ENCODE measurements at places on chromosomes 13 and 19.
A peak's percentile ranks its signal among the peaks of the same experiment; 100 is the strongest.

DNA sequence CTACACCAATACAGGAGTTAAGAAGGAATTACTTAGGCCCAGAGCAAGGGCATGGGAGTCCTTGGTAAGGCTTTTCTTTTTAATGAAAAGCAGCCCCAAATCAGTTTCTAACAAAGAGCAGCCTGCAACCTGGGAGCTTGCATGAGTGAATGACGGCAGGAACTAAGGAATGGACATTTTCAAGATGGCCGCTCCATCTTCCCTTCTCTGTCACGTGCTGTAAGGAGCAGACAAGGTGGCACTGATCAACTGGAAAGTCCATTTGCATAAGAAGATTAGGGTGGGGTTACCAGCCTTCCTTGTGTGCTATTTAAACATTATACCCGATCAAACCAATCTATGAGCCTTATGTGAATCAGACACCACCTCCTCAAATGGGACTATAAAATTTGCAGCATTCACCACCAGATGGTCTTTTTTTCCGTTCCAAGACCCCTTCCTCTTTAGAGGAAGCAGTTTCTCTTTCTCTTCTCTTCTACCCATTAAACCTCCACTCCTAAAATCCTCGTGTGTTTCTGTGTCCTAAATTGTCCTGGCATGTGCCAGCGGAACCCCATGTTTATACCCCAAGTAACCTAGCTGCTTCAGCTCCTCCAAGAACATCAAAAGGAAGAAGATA is 2.8 kb upstream of the SIGLECL1 start:
- DNase-seq: no peak

GRCh38 chr19:41906271-41906670 is 22.0 kb downstream of the ERFL start:
- no peak for DNase-seq

DNA sequence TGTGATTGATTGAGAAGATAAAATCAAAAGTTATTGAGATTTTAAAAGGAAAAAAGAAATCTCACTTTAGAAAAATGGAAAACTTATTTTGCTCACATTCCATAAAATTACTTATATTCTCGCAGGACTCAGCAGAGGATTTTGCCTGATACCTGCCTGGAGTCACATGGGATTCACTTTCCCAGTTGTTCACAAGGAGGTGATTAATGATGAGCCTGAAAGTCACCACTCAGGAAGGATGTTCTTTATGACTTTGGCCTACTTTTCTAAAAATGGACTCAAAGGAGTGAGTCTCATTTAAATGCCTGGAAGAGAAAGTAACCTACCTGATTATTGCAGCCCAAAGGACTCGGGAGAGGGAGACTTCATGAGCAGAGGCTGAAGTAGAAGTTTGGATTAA is 34.5 kb upstream of the FAM216B start:
- DNase-seq: no peak

- DNase-seq: peak; percentile 89
These were observed at the start of gene APLP1 for GRCh38 chr19:35868172-35868822. Gene APLP1 (plus strand): TSS chr19:35868574. CDS start chr19:35868637, 63 bp downstream.

DNA sequence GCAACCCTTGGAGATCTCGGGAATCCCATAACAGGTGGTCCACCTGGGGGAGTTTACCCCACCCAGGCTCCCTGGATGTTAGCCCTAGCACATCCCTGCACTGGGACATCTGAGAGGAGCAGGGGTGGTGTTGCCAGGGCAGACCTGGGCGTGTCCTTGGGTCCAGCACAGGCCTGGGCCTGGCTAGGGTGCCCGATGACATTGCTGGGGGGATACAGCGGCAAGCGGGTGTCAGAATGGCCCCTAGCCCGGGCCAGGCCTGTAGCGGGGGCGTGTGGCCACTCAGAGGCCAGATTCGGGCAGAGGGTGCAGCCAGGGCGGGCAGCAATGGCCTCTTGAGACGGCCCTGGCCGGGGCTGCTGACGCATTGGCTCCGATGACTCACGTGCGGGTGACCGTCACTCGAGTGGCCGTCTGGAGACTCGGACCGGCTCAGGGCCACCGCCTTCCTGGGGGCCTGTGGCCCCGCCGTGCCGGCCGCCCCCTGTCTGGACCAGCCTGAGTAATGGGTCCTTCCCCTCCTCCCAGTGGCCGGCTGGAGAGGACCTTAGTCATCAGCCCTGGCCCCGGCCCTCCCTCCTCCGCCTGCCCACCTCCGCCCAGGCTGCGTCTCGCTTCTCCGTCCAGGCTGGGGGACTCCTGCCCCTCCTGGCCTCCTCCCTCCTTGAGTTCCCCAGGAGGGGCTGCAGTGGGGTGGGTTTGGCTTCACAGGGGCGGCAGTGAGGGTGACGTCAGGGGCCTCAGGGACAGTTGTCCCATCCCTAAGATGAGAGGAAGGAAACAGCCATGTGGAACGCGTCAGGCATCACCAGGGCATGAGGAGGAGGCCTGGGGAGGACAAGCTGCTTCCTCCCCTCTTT is 23.2 kb upstream of the CRTC1 start:
- DNase-seq: no peak

- DNase-seq: no peak
These were observed 13.8 kb downstream of the DEDD2 start for GRCh38 chr19:42203700-42204099.
